ENCODE measurements at places on chromosomes 11 and 22.
A peak's percentile ranks its signal among the peaks of the same experiment; 100 is the strongest.

GRCh38 chr11:83449338-83449913, 163.3 kb upstream of the CCDC90B start:
- DNase-seq: no peak

DNA sequence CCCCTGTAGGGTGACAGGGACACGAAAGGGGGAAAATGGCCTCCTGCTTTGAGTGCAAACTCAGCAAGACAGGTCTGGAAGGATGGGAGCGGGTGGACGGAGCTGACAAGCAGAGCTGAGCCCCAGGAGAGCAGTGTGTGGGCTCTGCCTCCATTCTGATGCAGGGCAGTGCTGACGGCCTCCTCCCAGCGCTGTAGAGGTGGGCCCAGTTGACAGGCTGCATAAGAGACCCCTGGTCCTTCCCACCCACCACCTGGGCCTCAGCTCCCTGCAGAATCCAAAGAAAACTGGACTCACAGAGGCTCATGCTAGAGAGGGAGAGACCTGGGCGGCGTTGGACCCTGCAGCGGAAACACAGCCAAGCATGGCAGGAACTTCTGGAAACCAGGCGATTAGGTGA, 1113.4 kb downstream of the BRD1 start:
- DNase-seq: no peak

DNA sequence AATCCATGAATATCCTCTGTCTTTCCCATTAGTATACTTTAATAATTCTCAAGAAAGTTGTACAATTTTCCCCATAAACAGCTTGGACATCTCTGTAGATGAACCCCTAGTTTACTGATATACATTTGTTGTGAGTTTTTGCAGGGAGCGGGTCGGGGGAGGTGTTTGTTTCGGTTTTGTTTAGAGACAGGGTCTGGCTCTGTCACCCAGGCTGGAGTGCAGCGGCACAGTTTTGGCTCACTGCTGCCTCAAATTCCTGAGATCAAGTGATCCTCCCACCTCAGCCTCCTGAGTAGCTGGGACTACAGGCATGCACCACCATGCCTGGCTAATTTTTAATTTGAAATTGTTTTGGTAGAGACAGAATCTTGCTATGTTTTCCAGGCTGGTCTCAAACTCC, 57.6 kb downstream of the IGLL5 start:
- no peak for DNase-seq

DNA sequence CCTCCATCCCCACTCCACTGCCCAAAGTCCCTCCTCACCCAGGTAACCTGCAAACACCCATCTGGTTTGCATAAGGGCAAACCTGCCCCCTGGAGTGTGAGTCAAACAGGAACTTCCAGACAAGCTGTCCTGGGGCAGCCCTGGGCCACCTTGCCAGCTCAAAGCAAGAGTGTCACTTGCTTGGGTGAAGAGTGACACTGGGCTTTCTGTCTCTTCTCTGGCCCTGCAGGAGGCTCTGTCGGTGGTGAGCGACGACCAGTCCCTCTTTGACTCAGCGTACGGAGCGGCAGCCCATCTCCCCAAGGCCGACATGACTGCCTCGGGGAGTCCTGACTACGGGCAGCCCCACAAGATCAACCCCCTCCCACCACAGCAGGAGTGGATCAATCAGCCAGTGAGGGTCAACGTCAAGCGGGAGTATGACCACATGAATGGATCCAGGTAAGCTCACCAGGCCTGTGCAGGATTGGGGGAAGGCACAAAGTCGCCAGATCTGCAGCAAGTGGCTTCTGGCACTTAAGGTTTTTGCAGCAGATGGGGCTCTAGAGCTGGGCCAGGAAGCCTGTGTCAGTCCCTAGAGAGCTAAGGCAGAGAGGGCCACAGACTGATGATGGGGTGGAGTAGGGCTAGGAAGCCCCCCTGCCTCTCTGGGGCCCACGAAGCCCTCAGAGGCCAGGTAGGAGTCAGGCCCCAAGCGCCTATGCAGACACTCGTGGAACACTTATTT, 64.2 kb downstream of the FLI1 start:
- peak; percentile 79 for DNase-seq

- no peak for DNase-seq
Observed at GRCh38 chr11:103525069-103525468, 415.8 kb downstream of the DYNC2H1 start.

DNA sequence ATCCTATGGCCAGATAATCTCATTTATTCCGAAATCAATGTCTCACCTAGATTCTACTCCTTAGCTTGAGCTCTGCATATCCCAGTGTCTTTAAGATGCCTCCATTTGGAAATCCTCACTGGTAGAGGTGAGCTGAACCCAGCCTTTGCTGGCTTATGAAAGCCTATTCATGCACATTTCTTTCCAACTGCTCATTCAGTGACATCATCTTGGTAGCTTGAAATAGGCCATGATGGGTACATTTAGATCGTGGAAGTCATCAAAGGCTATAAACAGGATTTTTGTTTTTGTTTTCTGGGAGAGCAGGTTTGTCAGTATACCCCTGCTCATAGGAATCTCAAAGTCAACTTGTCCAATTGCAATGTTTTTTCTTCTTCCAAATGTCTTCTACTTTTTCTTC, 6.0 kb downstream of the NXPE1 start:
- DNase-seq: no peak

DNA sequence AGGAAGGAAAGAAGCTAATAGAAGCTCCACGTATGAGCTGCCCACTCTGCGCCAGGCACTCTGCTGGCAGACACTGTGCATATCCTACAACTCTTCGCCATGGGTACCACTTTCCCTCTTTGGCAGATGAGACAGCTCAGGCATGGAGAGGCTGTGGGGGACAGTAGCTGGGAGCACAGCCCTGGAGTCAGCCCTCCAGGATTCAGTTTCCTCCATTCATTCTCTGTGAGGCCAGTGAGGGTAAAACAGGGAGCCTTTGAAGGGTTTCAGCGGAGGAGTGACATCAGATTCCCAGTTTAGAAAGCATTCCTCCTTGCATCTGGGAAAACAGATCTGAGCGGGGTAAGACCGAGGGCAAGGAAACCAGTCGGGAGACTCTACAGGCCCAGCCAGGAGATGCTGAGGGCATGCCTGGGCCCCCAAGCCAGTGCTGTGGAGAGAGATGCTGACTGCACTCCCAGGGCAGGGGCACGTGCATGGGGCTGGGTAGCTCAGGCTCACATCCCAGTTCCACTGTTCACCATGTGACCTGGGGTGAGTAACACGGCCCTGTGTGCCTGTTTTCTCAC, 58.3 kb upstream of the EMID1 start:
- no peak for DNase-seq

DNA sequence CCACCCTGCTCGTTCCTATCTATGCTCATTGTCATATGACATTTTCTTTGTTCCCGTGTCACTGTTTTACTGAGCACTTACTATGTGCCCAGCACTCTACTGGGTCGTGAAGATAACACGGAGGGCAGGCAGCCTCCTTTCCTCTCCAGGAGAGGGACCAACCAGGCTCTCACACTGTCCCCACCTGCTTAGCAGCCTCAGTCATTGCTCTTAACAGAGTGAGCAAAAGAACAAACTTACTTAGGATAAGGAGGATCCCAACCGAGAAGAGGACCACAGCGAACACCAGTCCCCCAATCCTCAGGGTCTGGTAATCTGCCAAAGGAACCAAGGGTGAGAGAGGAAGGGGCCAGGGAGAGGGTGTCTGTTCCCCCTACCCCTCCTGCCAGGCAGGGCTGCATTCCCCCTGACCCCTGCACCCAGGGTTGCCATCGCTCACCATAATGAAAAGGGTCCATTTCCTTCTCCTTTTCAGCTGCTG, 17.0 kb upstream of the FXYD2 start:
- DNase-seq: no peak

DNA sequence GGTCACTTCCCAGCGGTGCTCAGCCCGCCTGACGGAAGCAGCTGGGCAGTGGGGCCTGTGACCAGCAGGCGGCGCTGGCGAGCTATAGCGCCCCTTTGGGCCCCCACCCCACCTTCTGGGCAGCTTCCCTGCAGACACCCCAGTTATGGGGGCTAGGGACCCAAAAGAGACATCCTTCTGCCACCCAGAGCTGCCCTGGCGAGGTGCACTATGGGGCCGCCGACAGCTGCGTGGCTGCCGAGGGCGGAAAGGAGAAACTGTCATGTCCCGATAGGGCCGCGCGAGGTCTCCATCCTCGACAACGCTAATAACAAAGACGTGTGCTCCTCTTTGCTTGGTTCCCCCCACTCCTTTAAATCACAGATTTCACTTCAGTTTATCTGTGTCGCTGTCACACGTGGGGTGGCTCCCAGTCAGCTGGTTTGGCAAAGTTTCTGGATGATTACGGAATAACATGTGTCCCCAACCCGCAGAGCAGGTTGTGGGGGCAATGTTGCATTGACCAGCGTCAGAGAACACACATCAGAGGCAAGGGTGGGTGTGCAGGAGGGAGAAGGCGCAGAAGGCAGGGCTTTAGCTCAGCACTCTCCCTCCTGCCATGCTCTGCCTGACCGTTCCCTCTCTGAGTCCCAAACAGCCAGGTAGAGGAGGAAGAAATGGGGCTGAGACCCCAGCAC, 673 bp upstream of the MYO7A start:
- DNase-seq: peak; percentile 74

DNA sequence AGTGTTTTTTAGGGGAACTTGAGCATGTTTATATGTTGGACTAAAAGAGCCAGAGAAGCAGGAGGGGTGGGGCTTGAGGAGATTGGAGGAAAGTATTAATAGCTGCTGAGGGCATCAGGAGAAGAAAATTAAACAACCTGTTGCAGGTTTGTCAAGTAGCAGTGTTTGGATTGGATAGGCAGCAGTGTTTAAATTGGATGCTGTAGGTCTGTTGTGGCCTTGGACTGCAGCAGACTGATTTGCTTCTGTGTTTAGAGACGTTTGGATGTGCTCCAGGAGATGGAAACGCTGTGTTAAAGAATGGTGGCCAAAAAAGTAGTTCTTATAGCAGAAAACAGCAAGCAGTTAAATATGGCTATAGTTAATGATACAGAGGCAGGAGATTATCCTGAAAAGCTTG, 5.7 kb downstream of the EIF3L start:
- DNase-seq: no peak

DNA sequence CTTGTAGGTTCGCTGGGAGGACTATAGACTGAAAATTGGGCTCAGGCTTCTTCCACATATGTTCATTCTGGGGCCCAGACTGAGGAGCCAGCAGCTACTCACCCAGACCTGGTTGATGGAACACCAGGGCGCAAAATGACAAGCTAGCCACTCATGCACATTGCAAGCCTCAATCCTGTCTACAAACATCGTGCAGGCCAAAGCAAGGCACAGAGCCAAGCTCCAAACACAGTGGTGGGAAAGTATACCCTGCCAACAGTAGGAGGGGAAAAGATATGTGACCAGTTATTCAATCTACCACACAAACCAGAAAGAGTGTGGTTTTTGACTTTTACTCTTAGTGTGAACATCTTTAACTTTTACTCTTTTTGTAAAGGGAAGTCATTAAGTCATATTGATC, 660.5 kb downstream of the NTM start:
- DNase-seq: no peak

- no peak for DNase-seq
Observed at GRCh38 chr22:35649636-35650250, 1.5 kb downstream of the APOL6 start.

DNA sequence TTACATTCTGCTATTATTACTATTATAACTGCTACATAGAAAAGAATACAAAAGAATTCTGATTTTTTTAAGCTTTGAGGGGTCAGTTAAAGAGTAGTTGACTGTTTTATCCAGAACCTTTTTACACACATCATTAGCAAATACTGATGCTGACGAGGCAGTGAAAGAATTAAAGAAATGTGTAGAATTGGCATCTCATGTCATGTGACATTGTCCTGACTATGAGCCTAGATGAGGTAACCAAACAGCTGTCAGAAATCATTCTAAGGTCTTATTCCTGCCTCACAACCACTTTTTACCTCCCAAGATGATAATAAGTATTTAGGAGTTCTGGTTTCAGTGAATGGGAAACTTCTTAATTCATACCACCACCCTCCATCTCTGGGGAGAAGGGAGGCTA, 121.0 kb downstream of the SLC1A2 start:
- no peak for DNase-seq

DNA sequence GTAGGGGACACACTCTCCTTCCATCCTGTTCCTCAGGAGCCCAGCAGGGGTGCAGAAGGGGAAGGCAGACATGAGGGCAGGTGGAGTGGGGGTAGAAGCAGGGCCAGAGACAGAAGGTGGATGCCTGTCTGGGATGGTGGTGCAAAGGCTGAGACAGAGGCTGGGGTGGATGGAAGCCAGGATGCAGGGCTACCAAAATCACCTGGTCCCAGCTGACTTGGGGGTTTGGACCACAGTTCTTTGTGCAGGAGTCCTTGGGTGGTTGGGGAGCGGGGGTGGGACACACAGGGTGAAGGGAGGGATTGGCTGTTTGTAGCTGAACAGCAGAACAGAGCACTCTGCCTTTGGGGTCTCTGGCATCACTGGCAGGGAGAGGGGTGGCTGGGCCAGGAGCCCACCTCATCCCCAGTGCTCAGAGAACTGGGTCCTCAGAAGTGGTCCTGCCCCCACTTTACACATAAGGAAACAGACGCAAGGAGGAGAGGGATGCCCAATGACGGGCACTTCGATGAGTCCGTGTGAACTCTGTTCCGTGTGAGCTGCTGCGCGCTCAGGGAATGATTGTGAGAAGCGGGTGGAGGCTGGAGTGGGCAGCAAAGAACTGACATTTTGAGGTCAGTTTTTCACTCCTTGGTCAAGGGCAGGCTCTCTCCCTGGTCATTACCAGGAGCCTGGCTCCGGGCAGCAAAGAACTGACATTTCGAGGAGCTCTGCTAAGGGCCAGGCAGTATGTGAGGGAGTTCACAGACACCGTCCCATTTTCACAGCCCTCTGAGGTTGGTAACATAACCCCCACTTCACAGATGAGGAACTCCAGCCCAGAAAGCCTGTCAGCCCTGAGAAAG, 1.9 kb downstream of the TAGLN start:
- DNase-seq: no peak

DNA sequence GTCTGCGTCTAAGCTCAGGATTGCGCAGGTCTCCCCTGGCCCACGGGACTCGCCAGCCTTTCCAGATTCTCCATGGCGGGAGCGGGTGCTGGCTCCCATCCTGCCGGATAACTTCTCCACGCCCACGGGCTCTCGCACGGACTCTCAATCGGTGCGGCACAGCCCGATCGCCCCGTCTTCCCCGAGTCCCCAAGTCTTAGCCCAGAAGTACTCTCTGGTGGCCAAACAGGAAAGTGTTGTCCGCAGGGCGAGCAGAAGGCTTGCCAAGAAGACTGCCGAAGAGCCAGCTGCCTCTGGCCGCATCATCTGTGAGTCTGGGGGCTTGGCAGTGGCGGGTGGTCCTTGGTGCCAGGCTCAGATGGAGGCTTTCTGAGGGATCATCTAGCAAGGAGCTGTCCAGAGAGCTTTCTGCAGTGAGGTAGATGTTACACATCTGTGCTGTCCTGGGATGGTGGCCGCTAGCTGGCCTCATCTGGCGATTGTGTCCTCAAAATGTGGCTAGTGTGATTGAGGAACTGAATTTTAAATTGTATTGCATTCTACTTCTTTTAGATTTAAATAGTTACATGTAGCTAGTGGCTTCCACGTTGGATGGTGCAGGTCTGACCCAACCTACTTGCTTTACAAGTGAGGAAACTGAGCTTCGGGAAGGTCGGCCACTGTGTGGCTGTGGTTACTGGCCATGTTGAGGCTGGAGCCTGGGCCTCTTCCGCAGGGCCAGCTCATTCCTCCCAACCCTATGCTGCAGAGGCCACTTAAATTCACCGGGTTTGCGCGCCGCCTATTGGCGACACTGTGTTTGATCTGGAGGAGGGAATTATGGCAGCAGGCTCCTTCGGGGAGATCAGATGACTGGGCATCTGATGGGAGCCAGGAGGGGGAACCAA, 6.7 kb downstream of the INCENP start:
- no peak for DNase-seq

GRCh38 chr11:47123094-47123493, 53.6 kb downstream of the ARFGAP2 start:
- no peak for DNase-seq

Measured in MM.1S (cell line).